ENCODE measurements at places on chromosomes 11 and 22.

- DNase-seq: no peak
These were observed 17.8 kb downstream of the AP1B1 start for GRCh38 chr22:29370537-29370936.

DNA sequence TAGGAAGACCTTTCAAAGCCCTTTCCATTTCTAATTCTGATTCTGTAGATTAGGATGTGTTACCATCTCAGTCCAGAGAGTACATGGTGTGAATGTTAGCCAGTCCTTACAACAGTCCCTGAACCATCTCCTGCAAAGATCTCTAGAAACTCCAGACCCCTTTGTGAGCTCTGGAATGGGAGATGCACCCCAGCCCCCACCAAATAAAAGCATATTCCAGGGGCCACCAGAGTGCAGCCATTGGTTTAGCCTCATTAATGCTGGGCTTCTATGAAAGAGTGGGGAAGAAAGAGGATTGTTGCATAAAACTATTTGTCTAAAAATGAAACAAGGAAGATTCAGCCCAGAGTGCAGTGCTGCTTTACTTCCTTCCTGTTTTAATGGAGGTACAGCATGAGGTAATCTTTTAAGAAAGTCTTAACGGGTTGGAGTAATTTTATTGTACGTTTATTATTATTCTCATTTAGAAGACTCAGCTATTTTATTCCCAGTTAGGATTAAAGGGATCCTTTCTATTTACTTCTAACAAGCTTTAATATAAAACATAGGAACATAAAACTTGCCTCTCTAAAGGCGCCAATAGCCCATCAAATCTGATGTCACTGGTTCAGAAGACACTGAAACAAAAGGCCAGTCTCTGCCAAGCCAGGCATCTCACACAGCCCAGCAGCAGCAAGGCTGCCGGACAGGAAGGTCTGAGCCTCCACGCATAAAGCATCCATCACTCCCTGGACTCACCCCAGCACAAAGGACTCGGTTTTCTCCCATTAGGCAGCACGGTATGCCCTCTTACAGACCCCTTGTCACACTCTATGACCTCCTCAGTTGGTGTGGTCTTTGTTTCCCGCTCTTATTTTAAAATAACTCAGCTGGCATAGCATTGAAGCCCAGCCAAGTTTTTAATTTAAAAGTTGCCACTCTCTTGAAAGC, 203.9 kb upstream of the BLID start:
- no peak for DNase-seq

- no peak for DNase-seq
These were observed 369.8 kb upstream of the CCDC90B start for GRCh38 chr11:83655976-83656375.

GRCh38 chr11:30143098-30143705, 87.6 kb upstream of the FSHB start:
- DNase-seq: no peak

DNA sequence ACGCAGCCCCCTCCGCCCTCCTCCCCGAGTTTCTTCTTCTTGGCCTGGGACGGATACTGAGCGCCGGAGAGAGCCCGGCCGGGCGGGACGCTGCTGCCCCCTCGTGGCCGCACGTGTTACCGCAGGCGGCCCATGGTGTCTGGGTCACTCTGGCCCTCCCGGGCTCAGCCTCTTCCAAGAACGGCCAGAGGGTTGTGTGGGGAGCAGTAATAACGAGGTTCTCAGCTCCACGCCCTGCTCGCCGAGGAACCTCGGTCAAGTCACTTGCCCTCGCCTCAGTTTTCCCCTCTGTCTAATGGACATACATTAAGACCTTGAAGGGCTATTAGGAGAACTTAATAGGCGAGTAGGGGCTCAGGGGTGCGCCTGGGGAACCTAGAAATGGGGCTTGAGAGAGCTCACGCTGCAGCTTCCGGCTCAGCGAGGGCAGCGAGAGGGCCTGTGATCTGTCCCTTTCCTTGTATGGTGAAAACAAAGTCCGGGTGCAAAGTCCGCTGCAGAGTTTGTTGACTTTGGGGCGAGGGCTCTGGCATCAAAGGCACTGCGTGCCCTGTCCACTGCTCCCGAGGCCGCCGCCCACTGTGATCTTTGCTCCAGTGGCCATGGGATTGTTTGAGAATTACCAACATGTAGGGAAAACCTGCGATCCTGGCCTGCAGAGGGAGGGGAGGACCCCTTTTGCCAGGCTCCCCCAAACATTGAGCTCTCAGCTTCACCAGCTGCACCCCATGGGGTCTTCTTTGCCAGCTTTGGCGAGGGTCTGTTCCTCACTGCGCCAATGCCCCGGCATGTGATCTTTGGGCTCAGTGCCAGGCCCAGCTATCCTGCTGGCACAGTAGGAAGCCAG, 14.4 kb upstream of the LRP5 start:
- peak; percentile 66 for DNase-seq

DNA sequence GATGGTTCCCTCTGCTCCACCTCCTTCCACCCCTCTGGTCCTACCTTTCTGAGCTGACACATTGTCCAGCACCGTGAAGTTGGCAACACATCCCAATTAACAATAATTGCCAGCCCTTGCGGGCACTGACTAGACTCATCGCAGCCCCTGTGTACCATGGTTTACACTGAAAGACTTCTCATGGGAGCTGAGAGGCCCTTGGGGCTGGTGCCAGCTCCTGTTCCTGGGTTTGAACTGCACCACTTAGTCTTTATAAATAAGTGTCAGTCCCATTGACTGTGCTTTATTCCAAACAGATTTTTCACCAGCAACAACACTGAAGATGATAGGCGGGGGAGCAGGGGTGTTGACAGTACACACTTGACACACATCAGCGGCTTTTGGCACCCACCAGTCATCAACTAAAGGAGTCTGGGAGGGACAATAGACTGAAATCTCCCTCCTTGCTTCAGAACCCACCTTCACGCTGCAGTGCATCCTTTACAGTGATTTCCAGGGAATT, 447.3 kb downstream of the NTM start:
- DNase-seq: no peak

GRCh38 chr11:63880403-63880790, 36.6 kb downstream of the RCOR2 start:
- no peak for DNase-seq

GRCh38 chr22:29979777-29980321, 96.9 kb downstream of the MTMR3 start:
- DNase-seq: no peak

DNA sequence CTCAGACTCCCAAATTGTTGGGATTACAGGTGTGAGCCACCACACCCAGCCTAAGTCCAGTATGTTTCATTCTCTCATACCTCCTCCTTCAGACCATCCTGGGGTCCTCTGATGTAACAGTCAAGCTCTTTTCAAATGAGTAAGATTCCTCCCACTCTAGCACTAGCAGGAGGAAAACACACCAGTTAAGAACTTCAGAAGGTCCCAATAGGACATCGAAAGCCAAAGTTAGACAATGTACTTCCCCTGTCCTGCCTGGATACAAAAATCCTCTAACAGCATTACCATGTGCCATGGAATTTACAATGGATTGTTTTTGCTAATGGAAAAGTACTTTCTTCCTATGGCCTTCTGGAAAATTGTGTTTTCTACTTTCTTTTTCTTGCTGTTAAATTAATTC, 67.1 kb downstream of the CCDC34 start:
- DNase-seq: no peak

DNA sequence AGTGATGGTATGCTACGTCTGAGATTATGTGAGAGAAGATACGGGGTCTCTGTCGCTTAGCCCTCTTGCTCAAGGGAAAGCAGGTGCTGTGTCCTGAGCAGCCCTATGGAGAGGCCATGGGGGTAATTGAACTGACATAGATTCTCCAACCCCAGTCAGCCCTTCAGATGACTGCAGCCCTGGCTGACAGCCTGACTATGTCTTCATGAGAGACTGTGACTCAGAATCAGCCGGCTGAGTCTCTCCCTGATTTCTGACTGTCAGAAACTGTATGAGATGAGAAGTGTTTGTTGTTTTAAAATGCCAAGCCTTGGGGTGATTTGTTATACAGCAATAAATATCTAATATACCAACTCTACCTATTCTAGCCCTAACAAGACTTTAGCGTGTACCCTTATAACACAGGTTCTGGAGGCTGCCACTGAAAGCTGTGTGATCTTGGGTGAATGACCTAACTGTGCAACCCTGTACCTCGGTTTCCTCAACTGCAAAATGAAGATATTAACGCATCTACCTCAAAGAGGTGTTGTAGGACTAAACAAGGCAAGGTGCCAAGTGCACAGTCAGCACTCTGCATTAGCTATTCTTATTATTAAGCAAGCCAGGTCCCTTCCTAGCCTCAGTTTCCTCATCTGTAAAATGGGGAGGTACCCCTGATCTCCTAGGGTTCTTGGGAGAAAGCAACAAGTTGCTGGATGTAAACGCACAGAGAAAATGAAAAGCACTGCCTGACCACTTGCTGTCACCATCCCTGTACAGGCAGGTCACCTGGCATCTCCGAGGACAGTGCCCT, 24.9 kb downstream of the SLC43A1 start:
- peak; percentile 45 for DNase-seq

DNA sequence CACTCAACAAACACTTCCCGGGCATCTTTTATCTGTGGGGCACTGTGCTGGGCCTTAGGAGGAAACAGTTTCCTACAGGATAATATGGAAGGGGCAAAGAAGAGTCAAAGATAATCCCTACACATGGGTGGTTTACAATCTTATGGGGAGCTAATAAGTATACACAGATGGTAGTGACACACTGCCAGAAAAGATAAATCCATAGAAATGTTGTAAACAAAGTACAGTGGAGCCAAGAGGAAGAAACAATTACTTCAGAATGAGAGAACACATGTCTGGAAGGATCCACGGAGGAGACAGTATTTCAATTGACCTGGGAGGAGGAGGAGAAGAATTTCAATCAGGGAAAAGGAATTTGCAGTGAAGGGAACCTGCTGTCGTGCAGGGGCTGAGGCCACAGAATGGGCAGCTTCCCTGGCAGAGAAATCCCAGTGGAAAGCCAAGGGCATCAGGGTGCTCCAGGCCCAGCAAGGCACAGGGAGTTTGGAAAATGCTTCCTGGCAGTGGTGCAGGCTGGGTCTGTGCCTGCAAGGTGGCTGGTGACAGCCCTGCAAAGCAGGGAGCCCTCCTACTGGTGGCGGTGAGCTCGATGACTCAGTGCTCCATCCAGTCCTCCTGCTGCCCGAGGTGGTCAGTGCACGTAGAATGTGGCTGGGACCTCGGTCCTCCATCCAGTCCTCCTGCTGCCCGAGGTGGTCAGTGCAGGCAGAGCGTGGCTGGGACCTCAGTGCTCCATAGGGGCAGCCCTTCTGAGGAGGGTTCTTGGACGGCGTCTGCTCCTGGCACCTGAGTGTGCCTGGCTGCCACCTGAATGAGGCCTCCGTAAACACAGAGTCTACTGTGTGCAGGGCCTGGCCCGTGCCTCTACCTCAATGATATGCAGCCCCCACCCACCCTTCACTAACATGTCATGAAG, 444.3 kb upstream of the B3GAT1 start:
- DNase-seq: no peak

DNA sequence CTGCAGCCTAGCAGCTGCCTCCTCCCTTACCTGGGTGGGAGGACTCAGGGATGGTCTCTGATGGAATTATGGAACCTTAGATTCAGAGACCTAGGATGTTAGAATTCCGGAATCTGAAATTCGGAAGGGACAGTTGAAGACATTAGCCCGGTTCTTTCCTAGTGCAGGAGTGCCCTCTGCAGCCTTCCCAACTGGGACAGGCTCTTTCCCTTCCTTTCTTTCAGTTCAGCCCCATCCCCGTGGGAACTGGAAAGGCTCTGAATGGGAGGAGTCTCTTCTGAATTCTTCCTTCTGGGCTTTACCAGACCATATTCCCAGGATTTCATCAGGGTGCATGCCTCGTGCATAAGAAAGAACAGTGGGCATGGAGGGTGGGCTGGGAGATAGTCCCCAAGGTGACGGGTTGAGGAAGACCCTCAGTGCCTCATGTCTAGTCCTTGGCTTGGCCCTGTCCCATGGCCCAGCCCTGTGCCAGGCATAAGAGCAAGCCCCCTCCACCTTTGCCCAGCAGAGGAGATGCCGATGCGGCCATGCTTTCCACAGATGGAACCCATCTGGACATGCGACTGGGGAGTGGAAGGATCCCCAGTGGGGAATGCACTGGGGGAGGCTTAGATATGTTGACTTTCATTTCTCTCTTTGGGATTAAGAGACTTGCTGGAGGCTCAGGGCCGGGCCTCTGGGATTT, 14.4 kb downstream of the DNAJB13 start:
- no peak for DNase-seq

DNA sequence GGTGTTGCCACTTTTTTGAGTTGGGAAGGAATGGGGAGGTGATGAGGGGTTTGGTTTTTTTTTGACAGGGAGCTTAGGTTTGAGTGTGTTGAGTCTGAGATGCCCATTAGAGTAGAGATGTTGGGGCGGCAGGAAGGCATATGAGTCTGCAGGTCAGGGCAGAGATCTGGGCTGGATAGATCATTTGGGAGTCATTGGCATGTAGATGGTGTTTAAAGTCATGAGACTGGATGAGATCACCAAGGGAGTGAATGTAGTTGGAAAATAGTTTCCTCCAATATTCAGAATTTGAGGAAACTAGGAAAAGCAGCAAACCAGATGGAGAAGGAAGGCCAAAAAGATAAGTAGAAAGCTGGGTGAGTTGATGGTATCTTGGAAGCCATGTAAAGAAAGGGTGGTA, 2.1 kb upstream of the ANAPC15 start:
- DNase-seq: peak; percentile 32

GRCh38 chr11:2542406-2542805, 97.6 kb downstream of the KCNQ1 start:
- no peak for DNase-seq

DNA sequence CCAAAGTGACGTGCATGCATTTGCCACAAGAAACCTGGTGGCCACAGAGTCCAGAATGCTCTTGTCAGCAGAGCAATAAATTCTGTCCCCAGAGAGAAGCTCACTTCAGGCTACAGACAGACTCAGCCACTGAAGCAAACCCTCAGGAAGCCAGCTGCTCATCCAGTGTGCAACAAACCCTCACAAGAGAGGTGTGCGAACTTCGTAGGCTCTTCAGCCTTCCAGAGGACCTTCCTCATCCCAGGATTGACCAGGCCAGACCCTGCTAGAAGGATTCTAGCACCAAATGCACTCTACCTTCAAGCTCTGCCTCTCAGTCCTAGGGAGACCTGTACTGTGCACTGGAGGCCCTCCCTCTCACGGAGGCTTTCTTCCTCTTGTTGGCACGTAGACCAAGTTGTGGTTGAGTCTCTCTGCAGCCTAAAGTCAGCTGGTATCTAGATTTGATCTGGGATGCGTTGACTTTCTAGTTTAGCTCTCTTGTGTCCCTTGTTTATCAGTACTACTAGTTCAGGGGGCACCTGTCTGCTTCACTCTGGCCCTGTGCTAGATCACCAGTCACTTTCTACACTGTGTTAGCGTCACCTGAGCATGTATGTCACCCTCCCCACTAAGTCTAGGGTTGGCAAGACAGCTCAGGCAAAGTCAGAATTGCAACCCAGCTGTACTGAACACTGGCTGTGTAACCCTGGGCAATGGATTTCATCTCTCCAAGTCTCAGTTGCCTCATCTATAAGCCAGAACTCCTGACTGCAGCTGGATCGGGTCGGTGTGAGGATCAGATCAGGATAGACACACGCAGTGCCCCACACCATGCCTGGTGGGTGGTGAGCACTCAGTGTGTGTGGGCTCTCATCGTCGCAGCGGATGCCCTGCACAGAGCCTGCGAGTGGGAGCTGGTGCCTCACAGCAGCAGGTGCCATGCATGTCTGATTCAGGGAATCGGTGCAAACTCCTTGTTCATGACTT, 22.1 kb upstream of the TMPRSS13 start:
- DNase-seq: no peak
